Activated naive CD4-positive, alpha-beta T cell (primary cell): ENCODE measurements at places on chromosomes 3 and 15.

- no peak for DNase-seq
Measured at GRCh38 chr3:52396011-52396906, 48.6 kb downstream of the SEMA3G start.

GRCh38 chr15:93848490-93848889, 382.9 kb upstream of the MCTP2 start:
- no peak for DNase-seq

DNA sequence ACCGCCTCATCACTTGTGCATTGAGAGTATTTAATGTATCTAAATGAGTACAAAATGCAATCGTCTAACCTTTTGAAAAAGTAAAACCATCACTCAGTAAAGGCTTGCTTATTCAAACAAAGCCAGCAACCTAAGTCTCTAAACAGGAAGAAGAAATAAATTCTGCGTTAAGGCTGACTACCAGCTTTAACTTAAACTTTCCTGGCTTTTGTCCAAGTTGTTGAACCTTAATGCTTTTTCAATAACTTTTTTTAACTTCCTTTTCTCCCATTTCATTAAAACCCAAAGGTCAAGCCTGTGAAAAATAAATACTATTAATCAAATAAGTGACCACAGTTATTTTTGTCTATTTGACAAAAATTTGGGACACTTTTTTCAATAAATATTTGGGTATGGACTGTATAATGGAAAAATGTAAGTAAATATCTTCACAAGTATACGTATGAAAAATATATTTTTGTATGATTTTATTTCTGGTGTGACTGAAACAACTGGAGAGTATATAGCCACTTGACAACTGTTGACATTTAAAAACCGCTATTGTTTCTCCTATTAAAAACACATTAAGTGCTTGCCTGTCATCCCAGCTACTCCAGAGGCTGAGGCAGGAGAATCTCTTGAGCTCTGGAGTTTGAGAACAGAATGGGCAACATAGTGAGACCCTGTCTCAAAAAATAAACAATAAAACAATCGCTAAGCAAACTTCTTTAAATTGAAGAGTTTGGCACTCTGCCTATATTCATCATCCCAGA, 2.9 kb downstream of the KLHL24 start:
- no peak for DNase-seq

DNA sequence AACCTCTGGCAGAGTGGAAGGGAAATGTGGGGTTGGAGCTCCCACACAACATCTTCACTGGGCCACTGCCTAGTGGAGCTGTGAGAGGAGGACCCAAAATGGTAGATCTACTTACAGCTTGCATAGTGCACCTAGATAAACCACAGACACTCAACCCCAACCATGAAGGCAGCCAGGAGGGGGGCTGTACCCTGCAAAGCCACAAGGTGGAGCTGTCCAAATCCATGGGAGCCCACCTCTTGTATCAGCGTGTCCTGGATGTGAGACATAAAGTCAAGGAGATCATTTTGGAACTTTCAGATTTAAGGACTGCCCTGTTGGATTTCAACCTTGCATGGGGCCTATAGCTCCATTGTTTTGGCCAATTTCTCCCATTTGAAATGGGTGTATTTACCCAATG, 20.9 kb downstream of the TP63 start:
- no peak for DNase-seq

DNA sequence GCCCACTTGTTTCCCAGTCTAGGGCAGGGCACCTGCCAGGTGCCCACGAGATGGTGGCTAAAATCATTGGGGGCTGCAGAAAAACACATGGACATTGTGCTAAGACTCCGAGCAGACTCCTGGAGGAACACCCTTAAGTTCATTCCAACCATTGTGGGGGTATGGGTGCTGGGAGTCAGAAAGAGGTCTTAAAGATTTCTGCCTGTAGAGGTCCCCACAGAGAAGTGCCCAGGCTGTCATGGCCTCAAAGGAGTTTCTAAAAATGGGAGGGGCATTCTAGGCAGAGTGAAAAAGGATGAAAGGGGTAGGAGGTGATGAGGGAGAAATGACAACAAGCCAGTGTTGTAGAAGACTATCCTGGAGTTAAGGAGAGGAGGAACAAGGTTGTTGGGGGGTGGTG, 17.1 kb downstream of the RBP1 start:
- no peak for DNase-seq
